ENCODE measurements at places on chromosomes 11 and 22. TPM values are rescaled to one million over a fixed set of nuclear protein-coding genes. Genes with fewer than 3 reads are reported as not detected.

The CEND1 gene
- total RNA-seq, result 11.3 TPM

The SAA4 gene
- total RNA-seq, result not detected

The SMTN gene
- 14.1 TPM for total RNA-seq

The ARFIP2 gene
- total RNA-seq, result 28.5 TPM

The GPHA2 gene
- not detected for total RNA-seq

The C11orf65 gene
- total RNA-seq, result 1.6 TPM

Measured in parietal lobe (tissue), 2 donors.